Activated effector memory CD4-positive, alpha-beta T cell treated with Interleukin-2 at 50 U/mL for 16 hours (primary cell): ENCODE measurements at places on chromosomes 16 and 17.

GRCh38 chr16:30127993-30128392, 5.0 kb upstream of the MAPK3 start:
- DNase-seq, result no peak

- DNase-seq, result no peak
Measured at GRCh38 chr16:81008505-81008789, 1.4 kb downstream of the CENPN start.

DNA sequence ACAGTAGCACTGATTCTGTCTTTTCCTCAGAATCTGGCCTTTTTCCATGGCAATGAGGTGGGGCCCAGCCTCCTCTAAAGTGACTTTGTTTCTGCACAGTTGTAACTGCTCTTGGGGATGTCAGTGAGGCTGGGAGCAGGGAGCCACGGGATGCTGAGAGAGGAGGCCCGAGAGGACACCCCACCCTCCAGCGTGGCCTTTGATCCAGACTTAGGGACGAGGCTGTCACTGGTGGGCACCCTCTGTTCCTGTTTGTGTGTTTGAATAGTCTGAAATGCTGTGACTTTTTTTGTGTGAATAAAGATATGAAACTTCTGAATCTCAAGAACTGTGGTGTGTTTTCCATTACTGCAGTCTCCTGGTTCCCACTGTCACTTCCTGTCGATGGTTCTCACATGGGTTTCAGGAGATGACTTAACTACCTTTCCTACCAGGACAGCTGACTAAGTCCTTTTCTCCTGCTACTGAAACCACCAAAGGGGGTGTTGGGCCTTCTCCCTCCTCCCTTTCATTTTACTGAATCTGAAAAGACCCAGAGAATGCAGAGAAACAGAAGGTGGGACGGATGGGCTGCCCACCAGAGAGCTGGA, 18.6 kb downstream of the KCTD2 start:
- DNase-seq, result no peak

GRCh38 chr17:60094754-60095153, 16.0 kb upstream of the HEATR6 start:
- no peak for DNase-seq

- DNase-seq, result no peak
Measured at GRCh38 chr17:8153525-8153956, 1.3 kb upstream of the PER1 start.

- DNase-seq, result peak; percentile 11
Measured at GRCh38 chr17:1455291-1455796, 688 bp downstream of the CRK start.

DNA sequence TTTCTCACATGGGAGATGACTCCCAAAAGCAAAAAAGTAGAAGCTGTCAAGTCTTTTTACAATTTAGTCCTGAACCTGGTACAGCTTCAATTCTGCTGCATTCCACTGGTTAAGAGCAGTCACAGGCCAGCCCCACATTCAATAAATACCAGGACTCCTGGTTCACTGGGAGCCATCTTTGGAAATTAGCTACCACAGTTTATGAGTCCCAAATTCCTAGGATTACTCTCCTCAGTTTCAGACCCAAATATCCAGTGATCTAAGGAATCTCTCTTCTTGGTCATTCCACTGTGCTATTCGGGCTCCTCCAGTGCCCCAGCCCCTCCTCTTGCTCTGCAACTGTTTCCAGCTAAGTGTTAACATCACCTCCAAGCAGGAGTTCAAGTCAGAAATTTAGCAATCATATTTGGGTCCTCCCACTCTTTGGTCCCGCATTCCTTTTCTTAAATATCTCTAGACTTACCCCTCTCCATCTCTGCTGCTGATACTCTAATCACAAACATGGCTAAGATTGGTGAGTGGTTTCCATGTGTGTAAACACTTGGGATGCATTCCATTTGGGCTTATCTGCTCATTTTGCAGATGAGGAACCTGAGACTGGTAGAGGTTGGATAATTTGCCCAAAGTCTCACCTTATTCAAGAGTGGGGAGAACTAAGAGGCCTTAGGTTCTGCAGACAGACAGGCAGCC, 9.6 kb upstream of the WIPF2 start:
- no peak for DNase-seq

GRCh38 chr17:79104898-79105600, 30.4 kb downstream of the ENGASE start:
- no peak for DNase-seq

GRCh38 chr17:8326511-8327302, 12.9 kb upstream of the ODF4 start:
- peak; percentile 2 for DNase-seq

DNA sequence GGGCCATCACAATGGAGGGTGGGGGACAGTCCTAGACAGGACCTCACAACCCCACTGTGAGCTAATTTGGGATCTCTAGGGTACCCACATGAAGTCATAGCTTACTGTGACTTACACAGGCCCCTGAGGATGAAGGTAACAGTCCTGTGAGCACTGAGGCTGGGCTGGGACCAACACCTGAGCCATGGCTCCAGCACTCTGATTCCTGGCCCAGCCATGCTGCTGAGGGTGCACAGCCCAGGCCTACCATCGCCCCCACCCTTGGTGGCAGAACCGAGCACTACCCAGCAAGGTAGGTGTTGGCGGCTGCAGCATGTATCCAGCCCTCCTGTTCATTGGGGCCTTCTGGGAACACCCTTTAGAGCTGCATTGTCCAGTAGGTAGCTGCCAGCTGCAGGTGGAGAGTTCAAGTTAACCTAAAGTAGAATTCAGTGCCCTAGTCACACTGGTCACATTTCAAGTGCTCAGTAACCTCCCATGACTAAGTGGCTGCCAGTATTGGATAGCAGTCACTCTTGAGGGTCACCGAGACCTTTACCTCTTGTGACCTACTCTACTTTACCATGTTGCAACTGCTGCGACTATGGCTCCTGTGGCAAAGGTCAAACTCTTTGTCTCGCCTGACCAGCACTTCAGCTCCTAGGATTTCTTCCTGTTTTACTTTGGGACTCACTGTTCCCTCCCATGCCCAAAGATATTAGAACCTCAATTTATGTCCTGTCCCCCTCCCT, 11.6 kb downstream of the AKAP1 start:
- DNase-seq, result no peak

DNA sequence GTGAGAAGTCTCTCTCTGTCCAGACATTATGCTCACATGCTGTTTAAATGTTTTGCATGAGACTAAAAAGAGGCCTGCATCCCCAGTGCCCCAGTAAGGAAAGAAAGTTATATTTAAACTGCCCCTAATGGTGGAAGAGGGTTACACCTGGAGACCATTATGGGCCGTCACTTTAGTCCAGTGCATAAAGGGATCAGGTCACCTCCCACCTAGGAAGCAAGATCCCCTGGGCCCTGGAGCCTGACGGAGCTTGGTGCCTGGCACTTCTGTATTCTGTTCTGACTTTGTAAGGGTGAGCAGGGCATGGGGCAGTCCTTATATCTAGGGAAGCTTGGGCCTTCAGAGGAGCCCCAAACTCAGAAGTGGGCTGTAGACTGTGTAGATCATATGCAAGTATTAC, 67.9 kb downstream of the CPPED1 start:
- no peak for DNase-seq
